ENCODE measurements at places on chromosomes 2 and 18.

- DNase-seq: no peak
These were observed 15.1 kb downstream of the CYRIA start for GRCh38 chr2:16650287-16651249.

- DNase-seq: no peak
These were observed 114.8 kb upstream of the SERTAD2 start for GRCh38 chr2:64768491-64769005.

GRCh38 chr2:121565389-121566250, 34.9 kb downstream of the RNU4ATAC start:
- no peak for DNase-seq

DNA sequence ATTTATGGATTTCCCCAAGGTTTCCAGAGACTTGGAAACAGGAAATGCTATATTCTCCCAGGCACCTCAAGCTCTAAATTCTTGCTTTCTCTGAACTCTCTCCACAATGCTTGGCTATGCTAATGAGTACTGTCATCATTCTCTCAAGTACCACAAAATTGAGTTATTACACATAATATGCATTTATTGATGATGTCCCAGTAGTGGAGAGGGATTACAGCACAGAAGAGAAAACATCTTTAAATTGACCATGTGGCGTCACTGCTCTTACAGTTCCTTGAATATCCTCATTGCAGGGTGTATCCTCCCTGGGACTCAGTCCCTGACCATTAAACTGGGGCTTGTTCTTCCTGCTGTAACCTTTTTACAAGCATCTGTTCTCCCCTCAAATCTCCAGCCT, 681.1 kb upstream of the FANCL start:
- DNase-seq: no peak

GRCh38 chr2:38122344-38122743, 46.4 kb upstream of the CYP1B1 start:
- DNase-seq: no peak

GRCh38 chr2:48189552-48190228, 283.4 kb upstream of the FBXO11 start:
- DNase-seq: no peak

GRCh38 chr2:46915281-46915810, at the start of gene MCFD2:
MCFD2 (minus strand) TSS chr2:46915806; CDS start chr2:46909171, 6,635 bp downstream.
- DNase-seq: peak; percentile 22

GRCh38 chr2:98875081-98875728, 60.8 kb downstream of the CRACDL start:
- DNase-seq: peak; percentile 3

DNA sequence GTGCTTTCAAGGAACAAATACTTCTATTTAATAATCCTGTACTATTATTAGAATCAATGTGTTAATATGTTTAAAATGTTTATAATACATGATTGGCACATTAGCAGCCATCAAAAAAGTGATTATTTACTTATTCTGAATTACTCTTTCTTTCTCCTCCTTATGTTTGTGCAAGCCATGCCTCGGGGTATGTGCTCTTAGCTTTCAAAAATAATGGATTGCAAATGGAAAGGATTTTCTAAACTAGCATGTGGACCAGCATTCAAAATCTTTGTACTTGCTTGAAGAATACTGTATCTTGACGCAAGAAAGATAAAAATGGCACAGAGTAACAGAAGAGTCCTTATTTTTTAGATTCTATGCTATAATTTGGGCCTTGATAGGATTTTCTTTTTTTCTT, 156.5 kb downstream of the CDH7 start:
- no peak for DNase-seq

DNA sequence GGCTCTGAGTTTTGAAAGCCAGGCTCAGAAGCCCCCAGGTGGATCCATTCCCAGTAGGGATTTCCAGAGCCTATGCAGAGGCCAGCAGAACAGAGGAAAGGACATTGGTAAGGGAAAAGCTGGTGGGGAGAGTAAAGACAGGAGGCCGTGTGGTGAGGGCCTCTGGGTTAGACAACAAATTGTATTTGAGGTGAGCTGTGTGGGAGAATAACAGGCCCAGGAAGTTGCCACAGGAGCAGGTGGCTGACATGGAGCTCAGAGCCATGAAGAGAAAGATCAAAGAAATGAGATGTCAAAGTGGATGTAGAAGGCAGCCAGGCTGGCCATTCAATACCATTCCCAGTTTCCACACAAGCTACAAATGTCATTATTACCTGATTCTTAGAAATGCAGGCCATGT, 8.8 kb downstream of the BUB1 start:
- no peak for DNase-seq

- DNase-seq: no peak
These were observed 110.5 kb downstream of the KLF7 start for GRCh38 chr2:207055257-207055656.

DNA sequence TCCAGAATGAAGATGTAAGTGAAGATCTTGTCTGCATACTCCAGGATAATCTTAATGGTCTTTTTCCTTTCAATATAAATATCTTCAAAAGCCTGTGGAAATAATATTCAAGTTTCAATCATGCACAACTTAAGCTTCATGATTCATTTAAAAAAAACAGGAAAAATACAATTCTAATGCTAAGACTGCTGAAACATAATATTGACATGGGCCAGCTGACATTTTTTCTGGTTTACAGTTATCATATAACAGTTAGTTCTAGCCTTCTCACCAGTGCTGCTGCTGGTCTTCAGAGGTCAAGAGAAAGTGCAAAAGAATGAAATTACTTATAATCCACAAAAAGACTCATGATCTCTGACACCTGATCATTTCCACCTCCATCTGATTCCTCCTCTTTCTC, 110.4 kb upstream of the SCN1A start:
- DNase-seq: no peak

GRCh38 chr2:238509903-238510302, 83.2 kb downstream of the ASB1 start:
- DNase-seq: no peak
